CD4-positive, alpha-beta T cell treated with Interleukin-17A for 4 hours (primary cell): ENCODE measurements at places on chromosomes 2 and 18.

- DNase-seq, result no peak
Measured at GRCh38 chr2:51329512-51329911, 297.6 kb upstream of the NRXN1 start.

- DNase-seq, result no peak
Measured at GRCh38 chr2:52135235-52135634, 1103.3 kb upstream of the NRXN1 start.

GRCh38 chr2:155393406-155393805 lies 694.9 kb downstream of the KCNJ3 start:
- DNase-seq, result no peak

GRCh38 chr2:159879051-159879604 lies 81.1 kb upstream of the CD302 start:
- no peak for DNase-seq

GRCh38 chr2:58925676-58926081 lies 684.6 kb upstream of the FANCL start:
- no peak for DNase-seq

DNA sequence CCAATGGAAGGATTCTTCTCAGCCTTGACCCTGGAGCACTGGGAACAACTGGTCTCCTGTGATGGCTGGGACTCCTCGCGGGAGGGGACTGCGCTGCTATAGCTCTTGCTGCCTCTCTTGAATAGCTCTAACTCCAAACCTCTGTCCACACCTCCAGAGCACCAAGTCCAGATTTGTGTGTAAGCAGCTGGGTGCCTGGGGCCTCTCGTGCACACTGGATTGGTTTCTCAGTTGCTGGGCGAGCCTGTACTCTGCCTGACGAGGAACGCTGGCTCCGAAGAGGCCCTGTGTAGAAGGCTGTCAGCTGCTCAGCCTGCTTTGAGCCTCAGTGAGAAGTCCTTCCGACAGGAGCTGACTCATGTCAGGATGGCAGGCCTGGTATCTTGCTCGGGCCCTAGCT lies 28.8 kb downstream of the LIPG start:
- no peak for DNase-seq

- peak; percentile 13 for DNase-seq
Measured at GRCh38 chr2:74415762-74416395, 5.5 kb downstream of the C2orf81 start.

DNA sequence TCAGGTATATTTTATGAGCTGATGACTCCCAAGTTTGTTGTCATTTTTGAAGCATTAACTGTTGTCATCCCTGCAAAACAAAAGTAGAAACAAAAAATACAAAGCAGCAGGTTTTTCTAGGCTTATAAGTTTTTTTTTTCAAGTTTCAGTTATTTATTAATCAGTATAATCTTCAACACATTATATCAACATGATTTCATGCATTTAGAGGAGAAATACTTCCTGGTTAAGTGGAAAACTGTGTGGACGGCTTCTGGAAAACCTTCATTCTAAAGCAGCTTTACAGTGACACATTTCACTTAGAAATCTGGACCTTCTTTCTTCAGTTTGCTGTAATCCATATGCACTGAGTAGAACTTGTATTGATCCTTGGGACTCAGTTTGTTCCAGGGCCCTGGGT lies 34.6 kb upstream of the CD28 start:
- no peak for DNase-seq

- DNase-seq, result no peak
Measured at GRCh38 chr2:85719609-85720240, 25.6 kb downstream of the GNLY start.
